Fibroblast of skin of scalp (primary cell): ENCODE measurements at places on chromosomes 4 and X.

GRCh38 chr4:93448691-93449293 lies 379.8 kb upstream of the ATOH1 start:
- no peak for DNase-seq

- no peak for DNase-seq
These were observed 44.1 kb upstream of the SGMS2 start for GRCh38 chr4:107780665-107781064.

- DNase-seq = peak; percentile 8
These were observed 27.4 kb downstream of the GBA3 start for GRCh38 chr4:22720091-22720490.

DNA sequence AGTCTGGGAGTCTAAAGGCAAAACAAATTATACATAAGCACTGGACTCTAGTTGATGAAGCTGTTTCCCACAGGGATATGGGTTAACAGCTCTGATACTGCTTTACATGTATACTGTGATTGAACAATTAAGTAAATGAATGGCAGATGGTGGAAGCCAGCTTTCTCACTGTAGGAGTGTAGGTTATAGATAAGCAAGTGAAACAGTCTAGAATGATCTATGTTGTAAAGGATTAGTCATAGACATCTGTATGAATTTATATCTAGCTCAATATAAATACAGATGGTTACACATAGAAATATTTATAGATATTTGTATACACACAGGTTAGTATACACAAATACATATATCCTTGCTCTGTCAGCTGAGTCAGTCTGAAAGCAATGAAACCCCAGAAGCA lies 276.1 kb downstream of the PPARGC1A start:
- DNase-seq = no peak

DNA sequence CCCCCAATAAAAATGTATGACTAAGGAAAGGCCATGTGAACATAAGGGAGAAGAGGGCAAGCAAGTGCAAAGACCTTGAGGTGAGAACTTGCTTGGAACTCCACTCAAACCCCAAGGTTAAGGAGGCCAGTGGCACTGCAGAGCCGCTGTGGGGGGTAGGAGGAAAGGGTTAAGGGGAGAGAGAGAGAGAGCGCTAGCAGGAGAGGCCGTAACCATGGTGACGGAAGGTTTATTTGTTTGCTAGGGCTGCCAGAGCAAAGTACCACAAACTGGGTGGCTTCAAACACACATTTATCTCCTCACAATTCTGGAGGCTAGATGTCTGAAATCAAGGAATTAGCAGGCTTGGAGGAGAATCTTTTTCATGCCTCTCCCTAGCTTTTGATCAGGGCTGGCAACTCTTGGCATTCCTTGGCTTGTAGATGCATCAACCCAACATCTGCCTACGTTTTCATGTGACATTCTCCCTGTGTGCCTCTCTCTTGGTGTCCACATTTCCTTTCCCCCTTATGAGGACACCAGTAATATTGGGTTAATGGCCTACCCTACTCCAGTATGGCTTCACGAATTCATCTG lies 35.2 kb downstream of the SMIM20 start:
- no peak for DNase-seq

DNA sequence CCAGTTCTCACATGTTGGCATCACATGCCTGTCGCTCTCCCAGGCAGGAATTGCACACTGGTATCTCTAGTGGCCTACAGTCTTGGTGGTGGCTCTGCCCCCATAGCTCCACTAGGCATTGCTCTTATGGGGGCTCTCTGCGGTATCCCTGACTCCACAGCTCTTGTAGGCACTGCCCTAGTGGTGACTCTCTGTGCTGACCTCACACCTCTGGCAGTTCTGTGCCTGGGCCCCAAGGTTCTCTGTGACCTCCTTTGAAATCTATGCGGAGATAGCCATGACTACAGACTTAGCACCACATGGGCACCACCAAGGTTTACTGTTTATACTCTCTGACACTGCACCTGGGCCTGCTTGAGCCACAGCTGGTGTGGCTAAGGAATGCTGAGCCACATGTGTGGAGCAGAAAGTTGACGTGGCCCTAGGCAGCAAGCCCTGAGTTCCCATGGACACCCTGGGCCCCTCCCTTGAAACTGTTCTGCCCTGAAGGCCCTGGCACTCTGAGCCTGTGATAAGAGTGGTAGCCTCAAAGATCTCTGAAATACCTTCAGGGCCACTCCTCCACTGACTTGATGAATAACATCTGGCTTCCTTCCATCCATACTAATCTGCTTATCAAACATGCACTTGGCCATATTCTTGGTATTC lies 8.0 kb downstream of the SLC9B1 start:
- no peak for DNase-seq

DNA sequence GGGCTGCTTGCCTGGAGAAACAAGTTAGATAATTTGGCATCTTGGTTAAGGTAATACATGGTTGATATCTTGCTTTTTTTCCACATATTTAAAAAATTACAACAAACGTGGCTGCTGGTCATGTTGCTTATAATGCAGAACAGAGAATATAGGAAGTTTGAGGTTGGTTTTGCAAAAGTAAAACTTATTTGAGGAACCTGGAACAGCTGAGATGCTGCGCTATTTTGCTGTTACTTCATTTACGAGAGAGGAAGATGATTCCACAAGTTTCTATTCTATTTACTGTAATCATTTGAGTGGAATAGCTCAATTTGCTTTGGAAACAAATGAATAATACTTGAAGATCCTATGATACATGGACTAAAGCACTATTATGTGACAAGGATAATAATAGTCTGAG lies 118.9 kb downstream of the TMA16 start:
- no peak for DNase-seq

DNA sequence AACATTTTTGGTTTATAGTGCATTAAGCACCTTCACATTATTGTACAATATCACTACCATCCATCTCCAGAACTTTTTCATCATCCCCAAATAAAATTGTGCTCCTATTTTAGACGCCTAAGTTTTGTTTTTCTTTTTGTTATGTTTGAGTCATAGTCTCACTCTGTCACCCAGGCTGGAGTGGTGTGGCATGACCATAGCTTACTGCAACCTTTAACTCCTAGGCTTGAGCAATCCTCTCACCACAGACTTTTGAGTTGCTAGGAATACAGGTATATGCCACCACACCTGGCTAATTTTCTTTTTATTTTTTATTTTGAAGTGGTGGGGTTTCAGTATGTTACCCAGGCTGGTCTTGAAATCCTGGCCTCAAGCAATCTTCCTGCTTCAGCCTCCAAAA lies 33.9 kb downstream of the PRSS12 start:
- DNase-seq = no peak

GRCh38 chr4:15145709-15146108 lies 143.4 kb downstream of the CPEB2 start:
- no peak for DNase-seq

- DNase-seq = no peak
These were observed 70.9 kb downstream of the NDST4 start for GRCh38 chr4:115042496-115042895.

- no peak for DNase-seq
These were observed 52.6 kb downstream of the ZFYVE28 start for GRCh38 chr4:2365913-2366210.

DNA sequence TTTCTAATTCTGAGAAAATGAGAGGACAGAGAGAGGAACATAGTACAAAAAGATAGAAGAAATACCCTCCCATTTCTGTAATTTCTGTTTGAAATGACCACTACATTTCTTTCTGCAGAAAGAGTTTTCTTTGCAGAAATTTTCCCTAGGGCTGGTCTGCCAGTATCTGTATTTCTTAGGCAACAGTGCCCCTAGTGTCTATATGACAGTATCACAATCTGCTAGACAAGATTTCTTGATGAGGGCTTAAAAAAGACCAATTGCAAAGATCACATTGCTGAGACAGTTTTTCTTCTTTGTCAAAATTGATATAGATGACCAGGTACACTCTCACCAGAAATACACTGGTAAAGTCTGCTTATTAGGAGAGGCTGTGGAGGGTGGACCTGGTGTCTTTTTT lies 81.0 kb upstream of the ZDHHC15 start:
- peak; percentile 5 for DNase-seq

GRCh38 chrX:23935106-23935505 lies 27.3 kb downstream of the CXorf58 start:
- DNase-seq = peak; percentile 22

DNA sequence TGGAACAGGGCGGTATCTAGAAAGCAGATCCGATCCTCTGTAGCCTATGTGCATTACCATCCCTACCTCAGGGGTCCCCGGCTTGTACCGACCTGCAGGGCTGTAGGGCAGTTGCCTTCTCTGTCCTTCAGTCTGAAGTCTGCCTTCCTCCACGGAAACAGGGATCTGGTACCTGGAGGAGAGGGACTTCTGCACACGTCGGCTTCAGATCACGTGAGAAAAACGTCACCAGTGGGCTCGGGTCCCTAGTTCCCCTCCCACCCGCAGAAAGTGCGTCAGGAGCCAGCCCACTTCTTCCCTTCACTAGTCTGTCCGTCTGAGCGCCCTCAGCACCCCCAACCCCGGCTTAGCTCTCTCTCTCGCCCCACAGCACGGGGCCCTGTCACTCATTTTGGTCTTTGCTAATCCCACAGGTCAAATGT lies at the start of gene TCEAL5:
TSS of gene TCEAL5 (minus strand) at position 170 of the 422 bp plus-strand sequence. CDS start 2,187 bp downstream, outside the sequence.
- no peak for DNase-seq

DNA sequence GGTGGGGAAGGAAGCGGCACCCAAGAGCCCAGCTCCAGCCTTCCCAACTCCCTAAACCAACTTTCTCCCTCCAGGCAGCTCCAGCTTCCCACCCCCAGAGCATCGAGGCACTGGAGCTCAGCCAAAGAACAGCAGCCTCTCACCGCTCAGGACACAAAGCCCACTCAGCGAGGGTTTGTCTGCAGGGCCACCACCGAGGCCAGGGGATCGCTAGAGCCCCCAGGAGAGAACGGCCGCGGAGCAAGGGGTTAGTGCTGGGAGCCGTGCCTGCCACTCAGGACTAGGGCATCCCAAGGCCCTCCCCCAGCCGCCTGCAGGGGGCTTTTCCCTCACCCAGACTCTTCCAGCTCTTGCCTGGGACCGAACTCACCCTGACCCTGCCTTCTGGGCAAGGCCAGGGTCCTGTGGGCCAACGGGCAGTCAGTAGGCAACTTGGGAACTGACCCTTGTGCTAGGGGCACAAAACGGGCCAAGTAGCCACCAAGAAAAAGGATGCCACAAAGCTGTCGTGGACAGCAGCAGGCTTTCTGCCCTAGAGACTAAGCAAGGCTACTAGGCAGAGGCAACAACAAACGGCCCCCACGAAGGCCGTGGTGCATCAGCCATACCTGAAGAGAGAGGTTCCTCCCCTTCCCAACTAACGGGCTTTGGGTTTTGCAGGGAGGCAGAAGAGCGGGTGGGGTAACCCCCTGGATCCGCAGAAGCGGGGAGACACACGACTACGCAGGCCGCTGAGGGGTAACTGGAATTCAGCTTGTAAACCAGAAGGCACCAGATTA lies 2.3 kb downstream of the HCFC1 start:
- no peak for DNase-seq

GRCh38 chr4:41882625-41883347 lies 52.4 kb upstream of the TMEM33 start:
- DNase-seq = peak; percentile 27

GRCh38 chrX:111337067-111337637 lies 66.9 kb upstream of the CAPN6 start:
- DNase-seq = no peak

GRCh38 chrX:139932901-139933796 lies at the start of gene ATP11C:
ATP11C (minus strand) TSS chrX:139933053; CDS start chrX:139932042, 1,011 bp downstream.
- peak; percentile 92 for DNase-seq

DNA sequence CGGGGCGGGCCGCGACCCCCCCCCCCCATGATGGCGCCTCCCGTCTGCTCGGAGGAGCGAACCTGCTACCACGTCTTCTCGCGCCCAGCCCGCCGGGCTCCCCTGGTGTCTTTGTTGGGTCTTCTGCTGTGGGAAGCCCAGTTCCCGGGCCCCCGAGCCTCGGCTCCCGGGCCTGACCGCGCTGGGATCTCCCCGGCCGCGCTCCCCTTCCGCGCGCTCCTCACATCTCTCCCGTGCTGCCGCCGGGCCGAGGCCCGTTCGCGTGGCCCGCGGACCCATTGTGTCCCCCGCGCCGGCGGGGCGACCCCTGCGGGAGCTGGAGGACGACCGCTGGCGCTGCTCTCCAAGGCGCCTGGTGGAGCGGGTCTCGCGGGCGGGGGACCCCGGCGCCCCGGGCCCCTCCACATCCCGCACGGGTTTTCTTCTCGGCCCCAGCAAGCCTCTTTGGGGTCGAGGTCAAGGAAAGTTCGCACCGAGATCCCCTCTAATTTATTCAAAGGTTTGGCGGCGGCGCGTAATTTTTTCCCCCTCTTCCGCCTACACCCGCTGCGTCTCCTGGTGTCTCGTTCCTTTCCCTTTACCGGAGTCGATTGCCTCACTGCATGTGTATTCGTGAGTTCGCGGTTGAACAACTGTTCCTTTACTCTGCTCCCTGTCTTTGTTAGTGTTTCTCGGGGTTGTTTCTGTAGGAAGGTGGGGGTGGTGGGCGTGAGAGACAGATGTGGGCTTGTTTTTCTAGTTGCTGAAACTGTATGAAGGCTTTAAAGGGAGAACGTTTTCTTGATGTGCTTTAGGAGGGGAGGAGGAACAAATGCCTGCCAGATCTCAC lies 770 bp downstream of the SMAD1 start:
- peak; percentile 73 for DNase-seq

DNA sequence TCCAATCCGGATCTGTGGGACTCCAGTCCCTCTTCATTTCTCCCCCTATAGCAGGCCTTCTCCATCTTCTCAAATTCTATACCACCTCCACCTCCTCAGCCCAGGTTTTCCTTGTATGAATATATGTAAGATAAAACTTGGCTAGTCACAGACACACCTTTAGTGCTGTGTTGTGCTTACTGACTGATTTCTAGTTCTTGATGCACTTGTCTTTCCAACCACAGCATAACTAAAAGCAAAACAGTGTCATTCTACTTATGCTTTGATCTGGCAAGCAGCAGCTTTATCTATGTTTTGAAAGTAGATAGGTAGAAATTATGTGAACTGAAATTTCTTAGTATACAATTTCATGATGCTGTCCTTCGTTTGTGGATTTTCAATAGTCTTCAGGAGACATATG lies 47.5 kb downstream of the CCNI start:
- DNase-seq = no peak

GRCh38 chrX:153634236-153634635 lies 12.8 kb upstream of the DUSP9 start:
- DNase-seq = no peak

- no peak for DNase-seq
These were observed 6.6 kb downstream of the CCDC110 start for GRCh38 chr4:185464887-185465286.
